Stimulated activated CD4-positive, alpha-beta T cell treated with anti-CD3 and anti-CD28 coated beads, Interleukin-1b, Interleukin-23, amount 100 ng/mL, for 24 hours (primary cell): ENCODE measurements at places on chromosomes 1 and 21.

- DNase-seq: no peak
These were observed 605 bp downstream of the TNFRSF9 start for GRCh38 chr1:7940034-7940433.

- no peak for DNase-seq
These were observed 114.6 kb upstream of the NEK7 start for GRCh38 chr1:198042168-198042567.

- no peak for DNase-seq
These were observed 60.4 kb upstream of the TNFSF4 start for GRCh38 chr1:173267453-173267945.

DNA sequence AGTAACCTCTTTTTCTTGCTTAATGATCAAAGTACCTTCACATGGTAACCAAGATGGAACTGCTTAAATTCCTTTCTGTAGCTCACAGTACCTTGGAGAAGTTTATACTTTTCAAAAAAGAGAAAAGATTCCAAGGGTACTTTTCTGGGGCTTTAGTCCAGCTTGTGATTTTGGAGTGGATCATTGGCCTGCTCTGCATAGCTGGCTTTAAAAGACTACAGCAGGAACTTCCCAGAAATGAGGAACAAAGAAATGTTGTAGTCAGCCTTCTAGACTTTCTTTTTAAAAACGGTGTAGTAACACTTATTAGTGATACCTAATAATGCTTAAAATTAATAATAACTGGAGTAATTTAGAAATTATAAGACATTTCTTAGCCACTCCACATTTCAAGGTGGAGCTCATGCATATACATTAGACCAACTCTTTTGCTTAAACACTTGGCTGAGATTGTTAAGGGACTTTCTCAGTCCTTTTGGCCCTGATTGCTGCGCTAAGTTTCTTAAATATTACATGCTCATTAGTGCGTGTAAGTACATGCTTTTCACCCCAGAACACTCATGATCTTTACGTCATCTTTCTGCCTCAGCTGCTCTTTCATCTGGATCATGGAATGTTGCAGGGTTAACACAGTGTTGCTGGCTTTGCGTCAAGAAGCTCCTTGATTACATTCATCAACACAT, 57.3 kb downstream of the SDCCAG8 start:
- DNase-seq: no peak

DNA sequence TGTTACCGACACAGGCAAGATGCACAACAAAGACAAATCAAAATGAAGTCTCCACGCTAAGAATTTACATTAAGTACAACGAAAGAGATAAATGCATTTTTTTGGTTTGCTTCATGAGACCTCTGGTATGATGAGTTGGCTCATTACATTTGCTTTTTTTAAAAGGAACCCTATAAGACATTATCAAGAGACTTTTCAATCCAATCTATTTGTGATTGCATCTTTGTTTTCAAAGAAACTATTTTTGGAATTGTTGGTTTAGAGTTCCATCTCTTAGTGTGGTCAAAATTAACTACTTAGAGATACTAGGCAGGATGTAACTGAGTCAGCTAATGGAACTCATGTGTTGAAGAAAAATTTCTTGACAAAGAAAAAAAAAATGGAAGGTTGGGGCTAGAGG, 200.1 kb downstream of the ZC3H11B start:
- no peak for DNase-seq

GRCh38 chr21:44999972-45000636, 60.3 kb downstream of the SLX9 start:
- no peak for DNase-seq

DNA sequence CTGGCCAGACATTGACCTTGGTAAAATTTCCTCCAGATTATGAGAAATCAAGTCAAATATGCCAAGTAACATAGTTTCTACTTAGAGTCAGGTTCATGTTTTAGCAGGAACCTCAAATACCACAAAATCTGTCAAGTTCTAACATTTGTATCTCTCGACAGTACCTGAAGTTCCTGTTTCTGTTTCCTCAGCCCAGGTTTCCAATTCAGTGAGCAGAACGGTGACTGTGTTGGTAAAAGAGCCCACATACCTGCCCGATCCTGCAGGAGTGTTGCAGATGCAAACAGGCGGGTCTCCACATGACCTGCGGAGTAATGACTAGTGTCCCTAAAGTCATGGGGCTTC, 57.9 kb upstream of the LGALS8 start:
- no peak for DNase-seq

DNA sequence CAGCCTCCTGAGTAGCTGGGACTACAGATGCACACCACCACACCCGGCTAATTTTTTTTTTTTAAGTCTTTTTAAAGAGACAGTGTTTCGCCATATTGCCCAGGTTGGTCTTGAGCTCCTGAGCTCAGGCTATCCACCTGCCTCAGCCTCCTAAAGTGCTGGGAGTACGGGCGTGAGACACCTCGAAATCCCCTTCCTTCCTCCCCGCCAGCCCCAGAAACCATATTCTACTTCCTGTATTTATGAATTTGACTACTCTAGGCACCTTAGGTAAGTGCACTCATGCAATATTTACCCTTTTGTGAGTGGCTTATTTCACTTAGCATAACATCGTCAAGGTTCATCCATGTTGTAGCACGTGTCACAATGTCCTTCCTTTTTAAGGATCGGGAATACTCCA, 6.9 kb upstream of the LRP8 start:
- no peak for DNase-seq

DNA sequence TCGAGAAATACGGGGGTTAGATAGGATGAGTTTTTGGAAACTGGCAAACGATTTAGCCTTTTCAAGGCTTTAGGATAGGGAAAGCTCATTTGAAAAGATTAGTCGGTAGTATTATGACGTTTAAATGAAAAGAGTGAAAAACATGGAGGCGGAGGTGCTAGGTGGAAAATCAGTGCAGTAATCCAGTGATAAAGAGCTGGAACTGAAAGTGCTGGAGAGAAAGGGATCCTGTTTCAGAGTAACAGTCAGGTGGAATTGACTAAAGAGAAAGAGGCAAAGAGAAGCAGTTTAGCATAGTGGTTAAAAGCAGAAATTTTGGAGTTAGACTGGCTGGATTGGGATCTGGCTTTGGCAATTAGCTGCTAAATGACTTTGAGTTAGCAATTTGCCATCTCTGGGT, 945 bp downstream of the WDR3 start:
- DNase-seq: no peak

- no peak for DNase-seq
These were observed 448.1 kb upstream of the B3GALT2 start for GRCh38 chr1:193634470-193634869.

- DNase-seq: no peak
These were observed 124.1 kb downstream of the POU2F1 start for GRCh38 chr1:167344615-167345385.

DNA sequence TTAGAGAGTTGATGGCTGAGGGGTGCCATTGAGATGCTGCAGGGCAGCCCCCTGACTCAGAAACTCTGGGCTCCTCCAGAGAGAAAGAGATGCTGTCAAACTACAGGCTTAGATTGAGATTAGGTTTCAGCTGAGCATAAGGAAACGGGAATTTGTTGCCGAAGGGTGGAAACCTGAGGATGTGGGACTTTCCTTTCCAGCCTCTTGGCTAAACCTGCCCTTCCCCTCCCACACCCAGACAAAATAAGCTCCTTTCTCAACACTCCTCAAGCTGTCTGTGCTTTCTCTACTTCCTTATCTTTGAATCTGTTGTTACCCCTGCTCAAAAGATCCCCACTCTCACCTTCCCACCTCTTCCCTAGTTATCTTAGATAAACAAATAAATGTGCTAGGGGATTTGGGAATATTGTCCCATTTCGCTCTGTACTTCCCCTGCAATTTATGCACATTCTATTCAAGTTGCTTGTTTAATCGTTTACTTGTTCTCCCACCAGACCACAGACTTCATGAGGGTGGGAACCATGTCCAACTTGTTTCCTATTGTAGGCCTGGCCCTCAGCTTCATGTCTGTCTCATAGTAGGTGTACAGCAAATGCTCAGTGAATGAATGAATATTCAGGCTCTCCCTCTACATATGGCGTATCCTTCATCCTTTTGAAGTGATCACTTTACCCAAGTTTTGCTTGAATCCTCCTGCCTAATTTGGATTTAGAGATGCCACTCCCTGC, 30.6 kb upstream of the MARK1 start:
- DNase-seq: no peak

- DNase-seq: no peak
These were observed 9.8 kb downstream of the NHLH1 start for GRCh38 chr1:160376525-160377131.

- DNase-seq: no peak
These were observed 458 bp downstream of the CRABP2 start for GRCh38 chr1:156704930-156705320.

GRCh38 chr1:47233186-47233585, 1.2 kb upstream of the TAL1 start:
- no peak for DNase-seq

DNA sequence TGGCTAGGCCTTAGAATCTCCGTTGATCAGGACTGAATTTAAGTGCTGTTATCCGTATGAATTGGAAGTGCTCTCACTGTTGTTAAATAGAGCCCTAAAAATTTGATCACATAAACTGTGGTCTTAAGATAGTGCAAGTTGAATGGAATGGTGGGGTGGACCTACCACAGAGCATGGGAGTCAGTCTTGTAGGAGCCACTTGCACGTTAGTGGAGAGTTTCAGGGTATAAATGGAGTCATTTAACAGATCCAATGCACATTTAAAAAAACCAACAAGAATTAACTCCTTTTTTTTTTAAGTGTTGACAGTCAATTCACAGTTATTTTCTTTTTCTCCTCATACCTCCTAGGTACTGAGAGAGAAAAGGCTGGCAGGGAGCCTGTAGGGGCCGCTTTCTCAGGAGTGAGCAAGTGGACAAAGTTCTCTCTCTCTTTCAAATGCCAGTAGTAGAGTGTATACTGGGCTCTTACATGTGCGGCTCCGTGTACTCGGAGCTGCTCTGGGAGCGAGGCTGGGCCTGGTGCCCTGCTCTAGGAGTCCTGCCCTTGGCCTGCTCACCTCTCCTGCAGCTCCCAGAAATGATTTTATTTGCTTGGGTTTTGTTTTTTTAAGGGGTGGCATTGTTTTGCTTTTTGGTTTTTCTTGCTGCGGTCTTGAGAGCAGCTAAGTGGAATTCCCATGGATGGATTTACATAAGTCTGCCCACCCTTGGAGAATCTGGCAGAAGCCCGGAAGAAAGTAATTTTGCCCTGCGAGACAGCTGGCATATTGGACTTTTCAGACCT, 91.3 kb downstream of the ATP5PO start:
- no peak for DNase-seq

DNA sequence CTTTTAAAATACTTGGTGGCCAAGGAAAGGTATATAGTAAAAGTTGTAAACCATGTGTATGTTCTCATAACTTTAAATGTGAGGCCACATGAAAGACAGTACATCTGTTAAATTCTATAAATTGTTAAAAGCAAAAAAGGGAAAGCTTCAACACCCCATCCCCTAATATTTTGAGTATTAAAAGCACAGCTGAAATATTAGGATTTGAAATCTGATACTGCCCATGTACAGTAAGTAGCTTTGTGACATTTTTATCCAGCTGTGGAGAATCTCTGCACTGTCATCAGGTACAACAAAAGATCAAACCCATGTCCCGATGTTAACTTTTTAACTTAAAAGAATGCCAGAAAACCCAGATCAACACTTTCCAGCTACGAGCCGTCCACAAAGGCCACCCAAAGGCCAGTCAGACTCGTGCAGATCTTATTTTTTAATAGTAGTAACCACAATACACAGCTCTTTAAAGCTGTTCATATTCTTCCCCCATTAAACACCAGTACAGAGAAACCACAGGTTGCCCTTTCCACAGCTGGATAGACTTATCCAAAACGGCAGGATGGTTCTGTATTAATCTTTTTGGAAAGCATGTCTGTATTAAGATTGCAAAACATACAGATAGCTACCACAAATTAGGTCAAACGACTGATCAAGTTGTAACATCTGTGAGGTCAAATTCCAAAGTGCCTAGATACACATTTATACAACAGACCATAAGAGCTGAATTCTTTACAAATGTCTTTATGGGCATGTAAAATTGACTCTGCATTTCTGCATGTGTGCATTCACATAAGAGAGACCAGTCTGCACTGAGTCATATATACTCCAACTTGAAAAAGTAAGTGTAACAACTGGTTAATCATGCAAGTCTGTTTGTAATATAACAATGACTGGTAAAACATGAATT, 5.2 kb downstream of the IRF2BP2 start:
- DNase-seq: no peak

DNA sequence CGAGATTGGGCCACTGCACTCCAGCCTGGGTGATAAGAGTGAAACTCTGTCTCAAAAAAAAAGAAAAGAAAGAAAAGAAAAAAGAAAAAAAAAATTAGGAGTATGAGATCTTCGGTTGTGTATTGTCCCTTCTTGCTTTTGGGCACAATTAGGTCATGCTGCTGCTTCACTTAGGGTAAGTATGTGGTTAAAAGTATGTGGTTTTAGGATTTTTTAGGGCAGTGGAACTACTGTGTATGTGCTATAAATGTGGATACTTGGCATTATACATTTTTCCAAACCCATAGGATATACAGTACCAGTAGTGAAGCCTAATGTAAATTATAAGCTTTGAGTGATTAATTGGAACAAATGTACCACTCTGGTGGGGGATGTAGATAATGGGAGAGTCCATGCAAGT, 31.2 kb downstream of the VANGL2 start:
- DNase-seq: no peak

GRCh38 chr1:20534659-20535417, 17.5 kb upstream of the FAM43B start:
- no peak for DNase-seq

DNA sequence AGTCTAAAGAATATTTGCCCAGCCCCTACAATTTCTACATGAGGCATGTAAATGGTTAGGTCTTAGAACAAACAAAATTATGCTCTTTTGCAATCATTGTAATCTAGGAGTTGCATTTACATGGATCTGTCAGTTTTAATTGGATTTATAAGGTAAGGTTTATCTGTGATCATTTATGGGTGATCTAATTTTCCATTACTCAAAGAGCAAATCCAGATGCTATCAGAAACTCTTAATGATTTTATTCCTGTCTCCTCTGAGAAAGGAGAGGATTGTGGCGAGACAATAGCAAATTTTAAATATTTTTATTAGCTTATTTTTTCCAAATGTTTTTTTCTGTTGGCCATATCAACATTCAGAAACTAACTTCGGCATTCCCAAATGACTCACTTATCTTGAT, 14.2 kb upstream of the NEGR1 start:
- DNase-seq: no peak

GRCh38 chr1:15937706-15938168, 38.2 kb downstream of the ZBTB17 start:
- no peak for DNase-seq

DNA sequence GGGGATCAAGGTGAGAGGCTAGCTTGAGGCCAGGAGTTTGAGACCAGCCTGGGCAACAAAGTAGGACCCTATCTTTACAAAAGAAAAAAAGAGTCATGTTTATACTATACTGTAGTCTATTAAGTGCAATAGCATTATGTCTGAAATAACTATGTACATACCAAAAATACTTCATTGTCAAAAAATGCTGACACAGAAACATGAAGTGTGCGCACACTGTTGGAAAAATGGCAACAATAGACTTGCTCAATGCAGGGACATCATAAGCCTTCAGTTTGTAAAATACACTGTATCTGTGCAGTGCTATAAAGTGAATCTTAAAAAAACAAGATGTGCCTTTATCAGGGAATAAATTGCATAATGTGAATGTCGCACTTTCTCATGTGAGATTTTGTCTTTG, 14.1 kb upstream of the NID1 start:
- DNase-seq: no peak

GRCh38 chr1:227808566-227808965, 6.9 kb upstream of the PRSS38 start:
- no peak for DNase-seq

GRCh38 chr1:3019516-3020051, 1.7 kb upstream of the ACTRT2 start:
- no peak for DNase-seq

- DNase-seq: no peak
These were observed 1.4 kb downstream of the NUDC start for GRCh38 chr1:26922901-26923300.
